ENCODE measurements at places on chromosomes 5 and 9.

GRCh38 chr9:14052359-14052758 lies 261.6 kb downstream of the NFIB start:
- no peak for DNase-seq

GRCh38 chr9:98410185-98410697 lies 154.8 kb upstream of the TBC1D2 start:
- DNase-seq, result no peak

DNA sequence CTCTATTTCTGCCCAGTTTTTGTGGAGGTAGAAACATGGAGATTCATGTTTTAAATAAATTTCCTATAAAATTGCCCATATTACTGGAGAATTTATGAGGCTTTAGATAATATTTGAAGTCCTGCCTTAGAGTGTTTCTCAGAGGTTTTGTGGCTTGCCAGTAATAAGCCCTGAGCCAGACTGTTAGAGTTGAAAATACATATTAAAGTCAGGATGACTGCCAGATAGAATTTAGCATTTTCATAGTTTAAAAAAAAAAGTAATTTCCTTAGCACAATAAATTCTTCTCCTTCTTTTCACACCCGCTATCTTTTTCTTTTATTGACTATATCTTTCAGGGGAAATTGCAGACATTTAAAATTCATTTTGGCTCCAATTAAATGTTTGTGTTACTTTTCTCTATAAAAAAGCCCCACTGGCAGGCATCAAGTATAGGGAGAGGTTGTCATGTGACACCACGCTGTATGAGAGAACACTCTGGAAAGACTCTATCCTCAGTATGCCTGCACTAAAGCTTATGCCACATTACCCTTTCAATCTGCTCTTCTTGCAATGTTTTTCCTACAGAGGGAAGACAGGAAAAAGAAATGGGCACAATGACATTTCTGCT lies 135.2 kb downstream of the MPDZ start:
- DNase-seq, result no peak

GRCh38 chr5:4384649-4385048 lies 755.5 kb upstream of the ADAMTS16 start:
- no peak for DNase-seq

DNA sequence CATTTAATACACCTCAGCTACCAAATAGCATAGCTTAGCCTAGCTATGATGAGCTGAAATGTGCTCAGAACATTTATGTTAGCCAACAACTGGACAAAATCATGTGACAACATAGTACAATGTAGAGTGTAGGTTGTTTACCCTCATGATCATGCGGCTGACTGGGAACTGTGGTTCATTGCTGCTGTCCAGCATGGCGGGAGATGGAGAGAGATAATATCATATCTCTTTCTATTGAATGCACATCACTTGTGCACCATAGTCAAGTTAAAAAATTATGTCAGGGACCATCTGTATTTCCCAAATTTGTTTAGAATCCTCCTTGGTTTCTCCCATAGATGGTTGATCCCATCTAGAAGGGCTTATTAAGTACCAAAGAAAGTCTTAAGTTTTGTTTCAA lies 151.1 kb upstream of the ELL2 start:
- no peak for DNase-seq
